ENCODE measurements at places on chromosomes 11 and 22. TPM values are rescaled to one million over a fixed set of nuclear protein-coding genes. Genes with fewer than 3 reads are reported as not detected.
A peak's percentile ranks its signal among the peaks of the same experiment; 100 is the strongest.

DNA sequence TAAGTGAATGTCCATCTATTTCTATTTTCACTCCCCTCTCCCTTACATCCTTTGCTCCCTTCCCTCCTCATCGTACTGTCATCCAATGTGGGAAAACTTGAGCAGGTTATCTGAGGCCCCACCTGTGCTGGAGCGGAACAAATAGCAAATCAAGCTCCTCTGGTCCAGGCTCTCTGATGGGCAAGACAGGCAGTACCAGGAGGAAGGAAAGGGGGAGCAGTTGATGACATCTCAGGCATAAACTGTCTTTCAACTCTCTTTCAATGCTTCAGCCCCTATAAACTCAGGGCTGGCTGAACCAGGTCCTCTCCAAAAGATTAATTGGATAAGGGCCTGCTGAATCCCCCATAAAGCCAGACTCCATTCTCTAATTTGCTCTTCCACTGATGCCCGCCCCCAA lies 1.5 kb upstream of the CCKBR start:
- H3K36me3 ChIP-seq, result no peaks in the 10 kb centered on the region
- peaks cover 20% of the 10 kb centered on the region for H3K4me1 ChIP-seq

GRCh38 chr22:45197606-45198462 lies 34.1 kb downstream of the NUP50 start:
- no peak overlapping the region for H3K4me3 ChIP-seq
- H3K27ac ChIP-seq, result no peak overlapping the region
- H3K36me3 ChIP-seq, result peaks cover 67% of the 10 kb centered on the region

GRCh38 chr11:110491577-110492320 lies 62.0 kb downstream of the FDX1 start:
- H3K4me1 ChIP-seq, result no peaks in the 10 kb centered on the region
- peak; percentile 66 for DNase-seq
- no peaks in the 10 kb centered on the region for H3K27me3 ChIP-seq
- no peak overlapping the region for H3K27ac ChIP-seq

DNA sequence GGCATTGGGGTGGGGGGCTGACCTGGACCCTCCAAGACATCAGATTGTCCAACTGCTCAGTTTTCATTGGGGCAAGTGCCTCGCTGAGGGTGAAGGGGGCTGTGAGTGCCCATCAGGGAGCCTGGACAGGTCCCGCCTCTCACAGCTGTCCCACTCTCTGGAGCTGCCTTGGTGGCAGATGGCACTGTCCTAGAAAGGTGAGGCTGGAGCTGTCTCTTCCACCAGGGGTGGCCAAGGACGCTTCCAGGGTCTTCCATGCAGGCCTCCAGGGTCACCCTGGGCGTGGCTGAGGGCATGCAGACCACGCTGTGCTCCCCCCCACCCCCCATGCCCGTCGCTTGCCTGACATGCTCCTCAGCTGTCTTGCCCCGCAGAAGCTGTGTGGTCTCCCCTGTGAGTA lies 53.5 kb upstream of the CCDC188 start:
- peak overlapping the region; percentile 73 for H3K27ac ChIP-seq
- no peaks in the 10 kb centered on the region for H3K36me3 ChIP-seq
- peaks cover 10% of the 10 kb centered on the region for H3K27me3 ChIP-seq
- DNase-seq, result no peak
- H3K4me1 ChIP-seq, result peaks cover 54% of the 10 kb centered on the region

GRCh38 chr11:127059286-127059685 lies 58.7 kb upstream of the KIRREL3 start:
- no peaks in the 10 kb centered on the region for H3K4me1 ChIP-seq
- H3K27me3 ChIP-seq, result no peaks in the 10 kb centered on the region
- no peak for DNase-seq
- H3K36me3 ChIP-seq, result no peaks in the 10 kb centered on the region
- H3K27ac ChIP-seq, result no peak overlapping the region

- H3K4me3 ChIP-seq, result no peak overlapping the region
- no peak for DNase-seq
- H3K27me3 ChIP-seq, result peaks cover 25% of the 10 kb centered on the region
- peaks cover 11% of the 10 kb centered on the region for H3K4me1 ChIP-seq
- no peak overlapping the region for H3K27ac ChIP-seq
Observed at GRCh38 chr22:50112151-50113118, 22.6 kb downstream of the MOV10L1 start.

GRCh38 chr11:62108971-62109404 lies 14.8 kb upstream of the INCENP start:
- H3K27ac ChIP-seq, result no peak overlapping the region
- peaks cover 21% of the 10 kb centered on the region for H3K4me1 ChIP-seq
- H3K4me3 ChIP-seq, result no peak overlapping the region
- no peaks in the 10 kb centered on the region for H3K27me3 ChIP-seq

DNA sequence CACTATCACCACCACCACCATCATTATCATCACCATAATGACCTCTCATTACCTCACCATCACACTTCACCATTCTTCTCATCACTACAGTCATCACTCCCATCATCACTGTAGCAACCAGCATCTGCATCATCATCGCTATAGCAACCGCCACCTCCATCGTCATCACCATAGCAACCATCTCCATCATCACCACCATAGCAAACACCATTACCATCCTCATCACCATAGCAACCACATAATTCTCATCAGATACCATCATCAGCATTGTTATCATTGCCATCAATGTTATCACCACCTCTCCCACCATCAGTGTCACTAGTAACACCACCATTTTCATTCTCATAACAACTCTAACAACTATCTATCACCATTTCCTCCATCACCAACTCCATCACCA lies 23.1 kb upstream of the CD82 start:
- H3K4me3 ChIP-seq, result no peak overlapping the region
- H3K4me1 ChIP-seq, result peaks cover 6% of the 10 kb centered on the region
- no peaks in the 10 kb centered on the region for H3K27me3 ChIP-seq
- no peaks in the 10 kb centered on the region for H3K36me3 ChIP-seq

- H3K27ac ChIP-seq, result no peak overlapping the region
- no peaks in the 10 kb centered on the region for H3K36me3 ChIP-seq
Observed at GRCh38 chr22:36052505-36052941, 23.9 kb upstream of the RBFOX2 start.

DNA sequence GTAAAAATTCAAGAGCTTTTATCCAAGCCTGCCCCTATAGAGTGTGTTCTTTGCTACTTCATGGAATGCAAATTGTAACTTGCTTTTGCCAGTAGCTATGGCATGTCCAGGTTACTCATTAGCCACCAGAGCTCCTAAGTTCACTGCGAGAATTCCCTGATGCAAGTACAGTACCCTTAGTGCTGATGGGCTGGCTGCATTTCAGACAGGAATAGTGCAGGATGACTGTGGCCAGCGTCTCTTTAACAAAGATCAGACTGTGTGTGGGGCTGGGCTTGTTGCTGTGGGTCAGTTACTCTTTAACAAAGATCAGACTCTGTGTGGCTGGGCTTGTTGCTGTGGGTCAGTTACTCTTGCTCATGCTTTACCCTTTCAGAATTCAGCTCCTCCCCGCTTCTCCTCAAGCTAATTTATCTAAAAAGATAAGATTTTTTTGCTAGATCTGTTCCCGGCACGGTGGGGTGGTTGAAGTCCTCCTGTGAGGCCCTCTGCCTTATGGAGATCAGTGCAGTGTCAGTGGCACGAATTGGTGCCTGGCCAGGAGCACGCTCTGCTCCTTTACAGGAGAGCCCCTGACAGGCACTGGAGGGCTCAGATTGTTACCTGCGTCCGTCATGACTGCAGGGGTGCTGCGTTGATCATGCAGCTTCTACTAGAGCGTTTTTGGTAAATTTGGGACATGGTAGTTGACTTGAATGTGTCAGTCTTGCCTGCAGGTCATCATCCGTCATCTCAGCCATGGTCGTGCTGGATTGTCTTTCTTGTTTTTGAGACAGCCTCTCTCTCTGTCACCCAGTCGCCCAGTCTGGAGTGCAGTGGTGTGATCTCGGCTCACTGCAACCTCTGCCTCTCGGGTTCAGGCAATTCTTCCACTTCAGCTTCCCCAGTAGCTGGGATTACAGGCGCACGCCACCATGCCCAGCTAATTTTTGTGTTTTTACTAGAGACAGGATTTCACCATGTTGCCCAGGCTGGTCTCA lies 27.0 kb downstream of the AP2A2 start:
- no peak overlapping the region for H3K27ac ChIP-seq
- no peaks in the 10 kb centered on the region for H3K36me3 ChIP-seq
- H3K4me1 ChIP-seq, result peaks cover 30% of the 10 kb centered on the region
- no peak overlapping the region for H3K4me3 ChIP-seq

DNA sequence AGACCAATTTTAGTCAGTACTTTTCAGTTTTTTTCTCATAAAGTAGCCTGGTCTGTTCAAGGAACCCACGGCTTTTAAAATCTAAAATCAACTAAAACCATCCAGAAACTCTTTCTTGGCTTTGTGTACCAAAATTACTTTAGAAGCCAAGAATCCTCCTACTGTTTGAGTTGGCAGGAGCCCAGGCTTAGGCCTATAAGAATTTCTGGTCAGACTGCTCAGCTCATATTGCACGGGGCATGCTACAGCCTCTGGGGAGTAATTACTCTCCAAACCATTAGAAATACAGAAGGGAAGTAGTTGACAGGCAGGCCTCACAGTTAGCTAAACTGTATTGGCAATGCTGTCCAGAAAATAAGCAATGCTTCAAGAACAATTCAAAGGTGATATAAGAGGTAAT lies 1862.9 kb upstream of the RAG2 start:
- H3K4me3 ChIP-seq, result no peak overlapping the region
- H3K27me3 ChIP-seq, result no peaks in the 10 kb centered on the region
- H3K27ac ChIP-seq, result no peak overlapping the region
- no peaks in the 10 kb centered on the region for H3K36me3 ChIP-seq

GRCh38 chr11:114171257-114172054 lies 111.9 kb downstream of the ZBTB16 start:
- no peaks in the 10 kb centered on the region for H3K27me3 ChIP-seq
- peak overlapping the region; percentile 99 for H3K27ac ChIP-seq
- H3K36me3 ChIP-seq, result peaks cover 7% of the 10 kb centered on the region
- peaks cover 99% of the 10 kb centered on the region for H3K4me1 ChIP-seq

DNA sequence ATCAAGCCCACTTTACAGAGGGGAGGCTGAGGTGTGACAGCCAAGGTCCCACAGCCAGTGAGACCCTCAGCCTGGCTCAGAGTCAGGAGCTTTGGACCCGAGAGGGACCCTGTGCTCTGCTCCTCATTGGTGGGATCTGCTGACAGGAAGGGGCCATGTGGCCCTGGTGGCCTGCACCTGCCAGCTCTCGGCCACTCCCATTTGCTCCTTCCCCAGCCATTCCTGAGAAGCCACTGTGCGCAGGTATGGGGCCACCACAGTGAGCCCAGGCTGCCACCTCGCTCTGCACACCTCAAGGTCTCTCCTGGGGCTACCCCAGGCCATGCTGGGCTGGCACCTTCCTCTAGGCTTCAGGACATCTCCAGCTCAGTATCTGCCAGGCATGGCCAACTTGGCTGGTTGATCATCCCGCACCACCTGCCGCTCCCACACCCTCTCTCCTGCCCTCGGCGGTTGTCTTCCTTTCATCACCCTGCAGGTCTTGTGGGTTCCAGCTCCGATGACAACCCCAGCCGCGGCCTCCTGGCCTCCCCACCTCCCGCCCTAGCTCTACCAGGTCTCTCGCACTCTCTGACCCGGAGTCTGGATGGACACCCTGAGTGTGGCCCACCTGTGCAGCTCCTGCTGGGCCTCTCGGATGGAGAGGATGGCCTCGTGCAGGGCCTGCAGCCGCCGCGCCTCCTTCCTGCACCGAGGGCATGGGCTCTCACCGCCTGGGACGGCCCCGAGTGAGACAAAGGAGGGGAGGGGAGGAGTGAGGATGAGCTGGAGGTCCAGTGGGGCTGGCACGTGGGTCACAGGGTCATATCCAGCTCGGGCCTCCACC lies 32.2 kb upstream of the CARS1 start:
- H3K36me3 ChIP-seq, result peaks cover 58% of the 10 kb centered on the region
- no peak overlapping the region for H3K4me3 ChIP-seq
- DNase-seq, result no peak
- H3K27ac ChIP-seq, result no peak overlapping the region

- no peaks in the 10 kb centered on the region for H3K4me1 ChIP-seq
- DNase-seq, result no peak
- H3K27ac ChIP-seq, result no peak overlapping the region
- H3K4me3 ChIP-seq, result no peak overlapping the region
- no peaks in the 10 kb centered on the region for H3K36me3 ChIP-seq
Observed at GRCh38 chr11:18063862-18064434, 17.9 kb upstream of the TPH1 start.

DNA sequence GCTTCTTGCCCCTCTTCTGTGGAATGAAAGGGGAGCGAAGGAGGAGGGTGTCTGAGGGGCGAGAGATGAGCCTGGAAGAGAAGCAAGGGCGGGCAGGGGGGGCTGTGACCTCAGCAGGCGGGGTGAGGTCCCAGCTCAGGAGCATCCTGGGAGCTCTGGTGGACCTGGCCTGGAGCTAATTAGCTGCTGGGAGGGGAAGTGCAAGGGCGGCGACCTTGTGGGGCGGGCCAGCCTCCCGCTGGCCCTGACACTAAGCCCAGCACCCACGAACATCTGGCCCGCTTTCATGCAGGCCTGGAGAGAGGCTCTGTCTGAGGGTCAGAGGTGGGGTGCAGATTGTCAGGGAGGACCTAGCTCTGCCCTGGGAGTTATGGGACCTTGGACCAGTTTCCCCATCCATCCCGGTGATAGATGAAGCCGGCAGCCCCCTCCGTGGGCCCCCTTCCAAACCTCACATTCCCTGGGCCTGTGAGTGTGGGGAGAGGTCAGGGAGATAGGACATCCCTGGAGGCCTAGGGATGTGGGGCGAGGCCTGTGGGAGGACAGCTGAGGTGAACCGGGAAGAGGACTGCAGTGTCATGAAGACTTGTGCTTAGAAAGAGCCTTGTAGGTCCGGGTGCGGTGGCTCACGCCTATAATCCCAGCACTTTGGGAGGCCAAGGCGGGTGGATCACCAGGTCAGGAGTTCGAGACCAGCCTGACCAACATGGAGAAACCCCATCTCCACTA lies 28.5 kb upstream of the CD82 start:
- no peaks in the 10 kb centered on the region for H3K4me1 ChIP-seq
- no peaks in the 10 kb centered on the region for H3K27me3 ChIP-seq
- H3K27ac ChIP-seq, result no peak overlapping the region
- DNase-seq, result no peak
- H3K36me3 ChIP-seq, result no peaks in the 10 kb centered on the region
- H3K4me3 ChIP-seq, result no peak overlapping the region

DNA sequence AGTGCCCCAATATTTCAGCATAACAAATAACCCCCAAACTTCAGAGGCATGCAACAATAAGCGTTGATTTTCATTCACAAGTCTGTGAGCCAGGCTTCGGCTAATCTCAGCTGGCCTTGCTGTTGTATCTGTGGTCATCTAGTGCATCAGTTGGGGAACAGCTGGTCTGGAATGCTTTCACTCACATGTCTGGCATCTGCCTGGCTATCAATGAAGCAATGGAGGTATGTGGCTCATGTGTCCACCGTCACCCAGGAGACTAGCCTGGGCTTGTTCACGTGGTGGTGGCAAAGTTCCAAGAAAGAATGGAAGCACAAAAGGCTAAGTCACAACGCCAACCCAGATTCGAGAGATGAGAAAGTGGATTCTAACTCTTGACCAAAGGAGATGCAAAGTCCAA lies 304.8 kb upstream of the ISX start:
- no peaks in the 10 kb centered on the region for H3K27me3 ChIP-seq
- no peak overlapping the region for H3K4me3 ChIP-seq
- no peak overlapping the region for H3K27ac ChIP-seq

GRCh38 chr11:75386942-75387630 lies 12.2 kb upstream of the RPS3 start:
- DNase-seq, result no peak
- no peaks in the 10 kb centered on the region for H3K27me3 ChIP-seq
- H3K4me1 ChIP-seq, result peaks cover 12% of the 10 kb centered on the region
- no peaks in the 10 kb centered on the region for H3K36me3 ChIP-seq

The PIH1D2 gene
- total RNA-seq, result 0.83 TPM

The SLCO2B1 gene
- total RNA-seq, result 30.5 TPM

The GNB1L gene
- 5.1 TPM for total RNA-seq

The TCF20 gene
- total RNA-seq, result 24.9 TPM

The POU2F3 gene
- total RNA-seq, result not detected

The NCF4 gene
- 17.0 TPM for total RNA-seq

The TTLL8 gene
- total RNA-seq, result not detected

The FOLH1 gene
- 1.6 TPM for total RNA-seq

The EFCAB6 gene
- total RNA-seq, result 1.2 TPM
